Right renal cortex interstitium (tissue), 3 donors: ENCODE measurements at places on chromosomes 5 and 9. TPM values are rescaled to one million over a fixed set of nuclear protein-coding genes. Genes with fewer than 3 reads are reported as not detected.

DNA sequence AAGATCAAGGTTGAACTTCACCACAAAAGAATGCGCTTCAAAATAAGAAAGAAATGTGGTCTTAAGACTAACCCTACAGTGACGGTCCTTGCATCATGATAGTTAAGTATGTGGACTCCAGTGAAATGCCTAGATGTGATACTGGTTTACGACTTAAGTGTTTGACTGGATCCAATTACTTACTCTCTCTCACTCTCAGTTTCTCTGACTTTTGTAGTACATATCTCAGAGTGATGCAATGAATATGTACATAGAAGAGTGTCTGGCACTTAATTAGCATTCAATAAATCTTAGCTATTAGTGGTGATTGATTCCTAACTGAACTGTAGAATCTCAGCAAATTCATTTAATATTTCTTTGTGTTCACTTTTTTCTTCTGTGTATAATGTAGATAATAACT is 411.7 kb upstream of the ITGA1 start:
- no peak for DNase-seq

GRCh38 chr9:124347968-124348358 is 67.3 kb downstream of the PSMB7 start:
- no peak for DNase-seq

DNA sequence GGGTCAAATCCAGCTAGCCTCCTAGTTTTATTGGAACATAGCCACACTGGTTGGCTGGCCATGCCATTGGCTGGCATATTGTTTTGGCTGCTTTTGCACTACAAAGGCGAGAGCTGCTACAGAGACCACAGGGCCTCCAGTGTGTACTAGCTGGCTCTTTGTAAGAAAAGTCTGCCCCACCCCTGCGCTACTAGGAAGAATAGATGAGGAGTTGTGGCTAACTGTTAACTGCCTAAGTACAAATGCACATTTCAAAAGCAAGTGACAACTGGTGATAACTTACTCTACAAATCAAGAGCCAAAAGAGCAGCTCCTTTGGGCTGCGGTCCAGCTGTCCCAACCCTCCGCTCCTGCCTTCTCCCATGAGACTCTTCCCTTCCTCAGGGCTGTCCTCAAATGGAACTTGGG is 63.9 kb downstream of the SERINC5 start:
- DNase-seq: no peak

DNA sequence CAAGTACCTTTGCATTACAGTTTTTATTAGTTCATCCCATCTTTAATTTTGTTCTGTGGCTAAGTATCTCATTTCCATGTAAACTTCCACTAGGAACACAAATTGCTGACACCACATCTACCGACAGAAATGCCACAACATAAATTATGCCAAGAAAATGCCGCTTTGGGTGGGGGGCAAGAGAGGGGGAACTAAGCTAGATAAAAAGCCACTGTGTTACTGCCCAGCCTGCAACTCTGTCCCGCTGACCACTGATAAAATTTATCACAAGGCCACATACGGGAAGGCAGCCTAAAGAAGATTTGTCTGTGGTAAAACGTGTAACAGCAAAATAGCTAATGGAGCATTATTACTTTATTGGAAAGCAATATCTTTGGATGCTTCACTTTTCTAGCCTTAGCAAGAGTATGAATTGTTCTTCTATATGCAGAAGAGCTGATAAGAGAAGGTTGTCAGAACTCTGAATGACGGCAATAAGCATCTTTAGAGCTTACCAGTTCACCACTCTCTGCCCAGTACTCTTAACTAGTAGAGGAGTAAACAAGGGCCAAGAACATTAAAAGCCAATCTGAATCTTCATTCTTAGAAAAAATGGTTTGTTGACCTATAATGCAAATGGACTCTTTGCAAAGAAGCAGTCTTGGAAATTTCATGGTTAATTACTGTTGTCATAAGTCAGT is 172.2 kb upstream of the MEF2C start:
- no peak for DNase-seq

DNA sequence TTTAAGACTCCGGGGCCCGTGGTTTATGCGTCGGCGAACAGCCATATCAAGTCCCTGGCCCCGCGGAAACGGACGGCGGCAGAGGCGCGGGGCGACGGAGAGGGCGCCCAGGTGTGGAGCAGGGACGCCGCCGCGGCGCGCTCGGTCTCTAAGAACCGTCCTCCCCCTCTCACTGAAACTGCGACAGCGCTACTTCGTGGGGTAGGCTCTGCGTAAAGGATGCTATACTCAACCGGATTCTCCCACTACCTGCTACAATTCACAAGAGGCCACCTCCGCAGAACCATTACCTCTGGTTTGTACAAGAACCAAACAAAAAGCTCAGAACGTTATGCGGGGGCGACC is 404 bp downstream of the MRNIP start:
- DNase-seq: no peak

DNA sequence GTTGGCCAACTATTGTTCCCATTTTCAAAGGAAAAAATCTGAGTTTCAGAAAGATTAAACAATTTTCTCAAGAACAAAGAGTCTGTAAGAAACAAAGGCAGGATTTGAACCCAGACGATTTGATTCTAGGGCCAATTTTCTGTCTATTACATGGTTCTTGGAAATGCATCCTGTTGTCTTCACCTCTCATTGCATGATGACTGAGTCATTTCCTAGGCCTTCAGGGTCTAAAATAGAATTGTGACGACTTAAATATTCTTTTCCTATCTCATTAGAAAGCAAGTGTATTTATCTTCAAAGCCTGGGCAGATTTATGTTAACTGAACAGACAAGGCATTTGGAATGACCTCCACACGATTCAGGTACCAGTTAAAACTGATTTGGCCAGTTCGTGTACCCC is 512.9 kb downstream of the NTRK2 start:
- DNase-seq: no peak

- peak; percentile 61 for DNase-seq
Observed at GRCh38 chr5:135332519-135333150, 66.4 kb downstream of the MACROH2A1 start.

GRCh38 chr5:150313501-150313900 is 10.8 kb upstream of the ARSI start:
- DNase-seq: no peak

DNA sequence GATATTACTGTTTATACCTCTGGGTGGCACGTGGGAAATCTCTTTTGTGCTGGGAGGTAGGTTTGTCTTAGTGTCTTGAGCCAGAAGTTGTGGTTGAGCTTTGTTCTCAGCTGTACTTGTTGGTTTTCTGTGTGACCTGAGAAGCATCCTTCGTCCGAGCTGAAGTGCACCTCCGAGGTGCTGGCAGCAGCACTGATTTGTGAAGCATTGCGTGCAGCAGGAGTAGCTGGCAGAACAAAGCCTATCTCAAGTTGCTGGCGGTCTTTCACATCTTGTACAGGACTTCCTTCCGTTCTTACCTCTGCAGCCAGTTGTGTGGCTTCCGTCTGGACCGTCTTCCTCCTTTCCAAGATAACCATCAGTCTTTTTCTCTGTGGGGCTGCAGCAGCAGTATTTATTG is 4.3 kb downstream of the PRRC2B start:
- no peak for DNase-seq

- DNase-seq: no peak
Observed at GRCh38 chr5:157004893-157005551, 42.0 kb upstream of the TIMD4 start.

DNA sequence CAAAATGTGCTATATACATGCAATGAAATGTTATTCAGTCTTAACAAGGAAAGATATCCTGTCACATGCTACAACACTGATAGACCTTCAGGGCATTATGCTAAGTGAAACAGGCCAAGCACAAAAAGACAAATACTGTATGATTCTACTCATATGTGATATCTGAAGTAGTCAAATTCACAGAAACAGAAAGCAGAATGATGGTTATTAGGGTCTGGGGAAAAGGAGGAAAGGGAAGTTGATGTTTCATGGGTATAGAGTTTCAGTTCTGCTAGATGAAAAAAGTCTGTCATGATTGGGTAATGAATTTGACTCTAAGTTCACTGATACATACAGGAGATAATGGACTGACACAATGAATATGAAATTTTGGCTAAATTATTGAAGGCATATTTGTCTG is 11.2 kb upstream of the RIC1 start:
- DNase-seq: no peak

- DNase-seq: no peak
Observed at GRCh38 chr5:6291961-6292360, 86.4 kb downstream of the MED10 start.

DNA sequence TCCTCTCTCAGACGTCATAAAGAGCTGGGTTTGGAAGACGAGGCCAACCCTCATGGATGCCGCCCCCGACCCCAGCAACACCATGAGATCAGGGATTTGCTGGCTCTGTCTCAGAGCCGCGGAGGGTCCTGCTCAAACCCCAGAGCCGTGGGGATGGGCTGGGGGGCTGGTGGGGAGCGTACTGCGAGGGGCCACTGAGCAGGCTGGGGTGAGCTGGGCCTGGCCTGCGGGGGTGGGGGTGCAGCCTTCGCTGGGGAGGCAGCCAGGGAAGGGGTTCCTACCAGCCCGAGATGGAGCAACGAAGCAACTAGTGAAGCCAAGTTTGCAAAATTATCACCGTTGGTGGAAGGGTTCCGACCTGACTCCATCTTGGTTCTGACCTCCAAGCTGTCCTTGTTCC is 5.1 kb upstream of the SLC12A7 start:
- DNase-seq: no peak

- DNase-seq: no peak
Observed at GRCh38 chr5:132071338-132071707, 2.3 kb upstream of the CSF2 start.

- DNase-seq: no peak
Observed at GRCh38 chr9:8867148-8867547, 1067.6 kb upstream of the DMAC1 start.

DNA sequence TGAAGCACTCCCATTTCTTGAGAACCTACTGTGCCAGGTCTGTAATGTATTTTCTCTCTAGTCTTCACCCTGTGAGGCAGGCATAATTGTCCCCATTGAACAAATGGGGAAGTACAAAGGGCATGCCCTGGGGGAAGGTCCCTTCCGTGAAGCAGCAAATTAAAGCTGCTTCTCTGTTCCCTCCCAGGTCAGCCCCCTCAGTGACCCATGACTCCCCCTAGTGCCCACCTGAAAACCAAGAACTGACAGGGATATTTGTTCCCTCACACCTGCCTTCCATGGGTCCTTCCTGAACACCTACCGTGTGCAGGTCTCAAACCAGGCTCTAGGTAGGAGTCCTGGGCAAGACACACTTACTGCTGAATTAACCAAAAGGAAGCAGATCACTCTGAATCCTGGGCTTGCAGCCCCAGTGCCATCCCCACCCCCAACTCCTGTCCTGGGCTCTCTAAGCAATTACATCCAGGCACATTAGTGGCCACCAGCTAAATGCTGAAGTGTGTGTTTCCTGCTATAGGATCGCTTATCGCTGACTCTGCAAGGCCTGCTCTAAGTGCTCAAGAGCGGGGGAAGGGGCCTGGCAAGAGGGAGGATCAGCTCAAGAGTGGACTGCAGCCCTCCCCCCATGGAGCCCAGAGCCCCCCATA is 254.8 kb downstream of the CDK5RAP2 start:
- no peak for DNase-seq

- DNase-seq: no peak
Observed at GRCh38 chr5:133843911-133844310, 124.5 kb downstream of the C5orf15 start.

DNA sequence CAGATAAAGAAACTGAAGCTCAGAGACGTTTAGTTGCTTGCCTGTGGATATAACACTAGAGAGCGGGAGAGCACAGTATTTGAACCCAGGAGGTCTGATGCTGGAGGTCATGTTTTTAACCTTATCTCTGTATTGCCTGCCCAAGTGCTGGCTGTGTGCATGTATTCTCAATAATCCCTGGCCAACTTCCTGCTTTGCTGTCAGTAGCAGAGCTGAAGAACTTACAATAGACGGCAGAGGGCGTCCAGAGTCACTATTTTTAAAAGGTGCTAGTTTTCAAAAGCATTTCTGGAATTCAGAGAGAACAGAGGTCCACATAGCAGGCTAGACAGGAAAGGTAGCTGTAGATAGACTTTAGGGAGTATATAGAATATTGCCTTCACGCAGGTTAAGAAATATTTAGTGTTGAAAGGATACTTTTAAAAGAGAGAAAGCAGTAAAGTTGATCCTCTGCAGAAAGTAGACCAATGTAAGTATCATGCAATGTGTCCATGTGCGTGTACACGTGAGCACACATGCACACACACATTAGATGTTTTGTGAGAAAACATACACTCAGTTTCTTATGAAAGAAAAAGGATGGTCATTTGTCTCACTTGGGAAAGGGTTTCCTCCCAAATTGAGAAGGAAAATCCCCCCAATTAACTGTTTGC is 46.3 kb downstream of the PTCD2 start:
- DNase-seq: peak; percentile 57

DNA sequence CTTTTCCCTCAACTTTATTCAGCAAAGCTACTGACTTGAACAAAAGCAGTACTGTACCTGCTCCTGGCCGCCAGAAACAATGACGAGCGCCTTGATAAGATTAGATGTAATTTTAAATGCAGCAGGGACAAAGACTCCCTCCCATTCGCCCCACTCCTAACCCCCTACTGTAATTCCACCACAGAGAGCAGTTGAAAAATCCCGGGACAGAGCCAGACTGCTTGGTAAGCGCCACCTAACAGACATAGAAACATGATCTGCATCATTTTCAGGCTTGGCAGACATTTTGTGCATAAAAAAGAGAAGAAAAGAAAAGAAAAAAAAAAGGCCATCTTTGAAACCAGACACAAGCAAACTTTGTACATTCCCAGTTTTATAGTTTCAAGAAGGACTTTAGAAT is 81.9 kb downstream of the ISL1 start:
- DNase-seq: no peak

GRCh38 chr5:42404366-42404765 is 18.9 kb upstream of the GHR start:
- no peak for DNase-seq

Gene OTULIN
- 18.4 TPM for polyA plus RNA-seq

Gene ZFYVE16
- polyA plus RNA-seq: 60.6 TPM

Gene TAF11L8
- polyA plus RNA-seq: not detected

Gene DMRT3
- polyA plus RNA-seq: 0.99 TPM

Gene CD180
- polyA plus RNA-seq: 0.78 TPM

Gene BNC2
- polyA plus RNA-seq: 8.4 TPM

Gene UGT3A2
- polyA plus RNA-seq: 15.8 TPM

Gene ZDHHC11B
- polyA plus RNA-seq: 4.4 TPM

Gene SLC2A6
- polyA plus RNA-seq: 1.0 TPM
